ENCODE measurements at places on chromosomes 1 and 21.

GRCh38 chr1:12157366-12158231, 9.2 kb upstream of the TNFRSF1B start:
- DNase-seq, result peak; percentile 79

DNA sequence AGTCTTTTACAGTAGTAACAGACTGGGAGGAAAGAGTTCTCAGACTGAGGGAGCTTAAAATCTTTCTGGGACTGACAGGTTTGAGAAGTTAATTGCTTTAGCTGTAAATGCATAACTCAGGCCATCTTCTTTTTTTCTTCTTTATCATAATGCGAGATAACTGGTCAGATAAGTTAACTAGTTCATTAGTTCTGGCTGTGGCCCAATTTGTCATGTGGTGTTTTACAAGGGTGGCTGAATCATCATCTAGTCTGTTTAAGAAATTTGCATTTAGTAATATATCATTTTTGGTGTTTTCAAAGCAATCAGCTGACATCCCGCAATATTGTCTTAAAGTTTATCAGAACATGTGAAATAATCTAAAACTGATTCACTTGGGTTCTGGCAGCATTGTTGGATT, 14.0 kb downstream of the HSD3B2 start:
- DNase-seq, result no peak

- DNase-seq, result no peak
Measured at GRCh38 chr1:82593561-82593960, 792.8 kb downstream of the ADGRL2 start.

- no peak for DNase-seq
Measured at GRCh38 chr1:230382001-230382491, 44.1 kb downstream of the PGBD5 start.

DNA sequence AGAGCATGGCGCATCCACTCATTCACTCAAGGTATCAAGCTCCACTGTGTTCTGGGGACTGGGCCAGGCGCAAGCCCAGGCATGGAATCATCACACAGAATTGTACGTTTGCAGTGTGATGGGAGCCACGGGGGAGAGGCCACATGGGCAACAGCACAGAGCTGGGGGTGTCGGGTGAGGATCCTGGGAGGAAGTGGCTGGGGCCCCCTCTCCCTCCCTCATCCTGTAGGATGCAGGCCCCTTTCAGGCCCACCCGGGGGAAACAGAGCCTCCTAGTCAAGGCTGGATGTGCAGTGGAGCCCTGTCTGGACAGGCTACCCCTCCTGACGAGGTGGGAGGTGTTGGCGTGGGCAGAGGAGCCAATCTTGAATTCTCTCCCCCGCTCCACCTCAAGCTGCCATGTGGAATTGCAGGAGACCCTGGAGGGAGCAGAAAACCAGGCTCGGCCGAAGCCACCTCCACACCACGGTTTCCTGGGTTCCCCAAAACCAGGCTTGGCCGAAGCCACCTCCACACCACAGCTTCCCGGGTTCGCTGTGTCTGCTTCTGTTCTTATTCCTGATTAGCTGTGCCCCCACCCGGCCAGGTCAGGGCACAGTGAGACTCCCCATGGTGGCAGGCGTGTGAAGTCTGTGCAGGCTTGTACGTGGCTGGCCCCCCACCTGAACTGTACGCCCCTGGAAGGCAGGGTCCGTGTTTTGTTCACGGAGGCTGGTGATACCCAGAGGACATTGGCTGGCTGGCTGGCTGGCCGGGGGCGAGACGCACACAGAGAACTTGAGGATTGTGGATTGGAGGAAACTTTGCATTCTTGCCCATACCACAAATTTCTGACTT, 4.2 kb upstream of the C1orf174 start:
- no peak for DNase-seq

DNA sequence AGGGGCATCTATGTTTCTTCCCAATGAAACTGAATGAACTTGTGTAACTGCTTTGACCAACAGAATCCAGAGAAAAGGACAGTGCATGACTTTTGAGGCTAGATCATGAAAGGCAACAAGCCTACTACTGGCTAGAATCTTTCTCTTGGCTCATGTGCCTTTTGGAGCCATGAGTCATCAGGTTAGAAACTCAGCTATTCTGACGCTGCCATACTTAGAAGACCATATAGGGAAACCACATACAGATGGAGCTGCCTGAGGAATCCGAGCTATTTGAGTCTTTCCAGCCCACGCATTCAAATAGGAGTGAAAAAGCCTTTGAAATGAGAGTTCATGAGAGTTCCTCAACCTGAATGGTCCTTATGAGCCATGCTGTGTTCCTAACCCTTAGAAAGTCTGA, 738.5 kb upstream of the CHRM3 start:
- no peak for DNase-seq

DNA sequence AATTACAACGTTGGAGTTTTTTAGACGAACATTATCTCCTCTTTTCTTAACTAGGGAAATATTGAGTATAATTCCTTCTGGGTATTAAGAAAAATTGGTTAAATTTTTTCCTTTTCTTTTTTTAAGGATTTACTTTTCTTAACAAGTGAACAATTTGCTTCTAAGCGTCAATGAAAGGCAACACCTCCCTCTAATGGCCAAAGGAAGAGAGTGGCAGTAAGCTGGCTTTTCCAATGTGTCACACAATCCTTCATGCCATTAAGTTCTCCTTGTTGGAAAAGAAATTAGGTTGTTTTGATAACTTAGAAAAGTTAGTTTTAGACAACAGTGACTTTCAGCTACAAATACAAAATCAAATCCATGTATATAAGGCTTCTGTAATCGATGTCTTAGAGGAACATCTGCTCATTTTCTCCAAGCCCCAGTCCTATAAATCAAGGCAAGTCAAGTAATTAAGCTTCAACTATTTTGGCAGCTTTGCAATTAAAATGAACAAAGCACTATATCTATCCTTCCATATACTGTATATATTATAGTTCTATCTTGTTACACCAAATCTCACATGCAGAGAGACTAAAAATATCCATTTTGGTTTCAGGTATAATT, 62.8 kb downstream of the EDEM3 start:
- no peak for DNase-seq
